ENCODE measurements at places on chromosomes 1 and 21.

GRCh38 chr1:97553971-97554370 is 366.9 kb downstream of the DPYD start:
- no peak for DNase-seq

GRCh38 chr1:35557118-35557610 is at the start of gene KIAA0319L:
TSS of gene KIAA0319L (minus strand) at chr1:35557403. CDS start at chr1:35554491, 2,912 bp downstream.
- DNase-seq, result no peak

DNA sequence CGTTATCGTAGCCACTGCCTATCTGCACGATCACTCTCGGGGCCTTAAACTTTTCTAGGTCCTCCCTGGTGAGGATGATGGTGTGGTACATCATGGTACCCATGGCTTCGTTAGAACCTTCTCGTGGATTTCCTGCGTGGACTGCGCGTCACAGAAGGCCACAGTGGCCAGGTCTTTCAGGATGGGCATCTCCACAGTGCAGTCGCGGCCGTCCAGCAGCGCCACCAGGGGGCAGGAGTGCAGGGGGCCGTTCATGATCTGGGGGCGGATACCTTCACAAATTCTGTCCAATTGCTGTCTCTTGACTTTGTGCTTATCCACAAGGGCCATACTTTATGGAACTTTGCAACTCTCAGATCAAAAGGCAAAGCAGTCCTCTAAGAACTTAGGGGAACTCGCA is 69.6 kb downstream of the WLS start:
- DNase-seq, result no peak

- no peak for DNase-seq
Observed at GRCh38 chr21:45473496-45474322, 68.5 kb downstream of the SLC19A1 start.

DNA sequence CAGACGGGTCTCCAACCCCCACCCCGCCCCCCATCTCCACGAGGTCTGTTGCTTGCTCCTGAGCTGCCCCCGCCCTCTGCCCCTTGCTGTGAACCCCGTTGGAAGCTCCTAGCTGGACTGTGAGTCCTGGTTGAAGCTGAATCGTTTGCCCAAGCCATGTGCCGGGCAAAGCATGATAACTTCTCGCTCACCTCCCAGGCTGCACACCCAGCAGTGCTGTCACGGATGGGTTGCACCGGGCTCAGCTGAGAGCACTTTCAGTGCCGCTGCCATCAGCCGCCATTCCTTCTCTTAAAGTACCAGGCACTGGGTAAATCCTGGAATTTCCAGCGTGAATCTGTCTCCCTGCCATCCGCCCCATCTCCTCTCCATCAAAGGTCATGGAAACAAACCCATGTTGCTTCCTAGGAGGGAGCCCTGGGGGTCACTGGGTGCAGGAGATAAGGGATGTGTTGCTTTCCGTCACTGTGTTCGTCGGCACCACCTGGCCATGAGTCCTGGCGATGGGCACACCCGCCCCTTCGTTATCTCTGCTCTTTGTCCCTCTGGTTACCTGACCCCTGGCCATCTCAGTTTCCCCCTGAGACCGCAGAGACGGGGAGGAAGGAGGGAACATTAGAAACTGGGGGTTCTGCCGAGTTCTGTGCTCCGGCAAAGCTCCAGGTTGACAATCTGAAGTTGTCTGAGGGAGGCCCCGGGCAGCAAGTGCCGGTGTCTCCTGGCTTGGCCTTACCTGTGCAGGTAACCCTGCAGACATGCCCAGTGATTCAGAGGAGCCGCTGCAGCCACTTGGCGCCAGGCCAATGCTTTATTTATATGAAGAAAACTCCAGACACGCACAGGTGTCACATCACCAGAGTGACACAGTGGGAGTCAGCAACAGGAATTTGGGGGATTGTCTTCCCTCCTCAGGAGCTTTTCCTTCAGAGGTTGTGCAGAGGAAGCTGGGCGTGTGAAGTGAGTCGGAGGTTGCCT is 2.7 kb downstream of the PDE9A start:
- DNase-seq, result no peak
